NCI-H1092 (cell line): ENCODE measurements at places on chromosomes 13 and 19.

DNA sequence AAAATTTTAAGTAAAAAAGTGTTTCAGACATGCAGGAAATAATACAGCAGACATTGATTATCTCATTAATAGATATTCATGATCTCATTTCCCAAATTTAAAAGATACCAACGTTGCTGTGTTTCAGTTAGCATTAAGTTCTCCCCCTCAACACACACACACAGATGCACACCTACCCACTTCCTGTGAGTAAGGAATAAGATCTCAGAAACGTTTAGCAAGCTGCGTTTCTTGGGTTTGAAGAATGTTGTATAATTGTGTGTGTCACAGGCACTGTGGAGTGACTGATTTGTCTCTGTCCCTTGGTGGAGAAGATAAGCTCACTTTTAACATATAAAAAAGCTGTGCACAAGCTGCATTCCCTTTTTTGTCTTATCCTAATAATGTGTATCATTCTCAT lies 196.8 kb downstream of the PDS5B start:
- DNase-seq: no peak

GRCh38 chr13:27465611-27466010 lies 15.2 kb upstream of the MTIF3 start:
- DNase-seq: no peak

DNA sequence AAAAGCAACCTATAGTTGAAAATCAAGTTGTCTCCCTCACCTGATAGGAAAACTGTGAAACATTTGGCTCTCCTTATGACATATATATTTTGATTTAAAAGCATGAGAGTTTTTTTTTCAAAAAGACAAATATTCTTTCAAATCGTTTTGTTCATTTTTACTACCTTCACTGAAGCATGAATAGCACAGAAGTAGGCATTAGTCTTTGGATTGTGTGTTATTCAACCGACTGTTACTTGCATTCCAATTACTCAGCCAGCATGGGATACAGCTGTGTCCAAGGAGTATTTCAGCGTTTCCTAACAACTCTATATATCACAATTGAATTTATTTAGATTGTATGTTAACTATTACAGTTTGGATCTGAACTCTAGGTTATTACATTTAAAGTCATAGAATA lies 135.2 kb downstream of the PCDH9 start:
- DNase-seq: no peak

GRCh38 chr13:112674412-112675365 lies 15.1 kb upstream of the ATP11A start:
- DNase-seq: no peak

DNA sequence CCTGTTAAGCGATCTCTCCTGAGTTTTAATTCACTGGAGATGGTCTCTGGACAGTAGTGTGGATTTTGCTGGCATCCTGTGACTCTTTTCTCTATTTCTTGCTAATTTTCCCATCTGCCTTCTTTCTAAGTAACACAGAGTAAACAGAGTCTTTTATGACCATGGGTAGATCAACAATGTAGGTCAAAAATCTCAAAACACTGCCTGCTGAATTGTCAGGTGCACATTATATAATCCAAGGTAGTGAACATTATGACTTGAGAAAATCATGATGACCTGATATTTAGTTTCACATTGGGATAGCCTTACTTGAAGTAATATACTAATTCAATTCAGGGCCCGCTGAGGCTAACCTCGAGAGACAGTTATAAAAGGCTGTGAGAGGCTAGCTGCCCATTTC lies 180.7 kb downstream of the TDRD3 start:
- no peak for DNase-seq

- DNase-seq: no peak
Observed at GRCh38 chr19:15866636-15867035, 31.2 kb downstream of the CYP4F2 start.

DNA sequence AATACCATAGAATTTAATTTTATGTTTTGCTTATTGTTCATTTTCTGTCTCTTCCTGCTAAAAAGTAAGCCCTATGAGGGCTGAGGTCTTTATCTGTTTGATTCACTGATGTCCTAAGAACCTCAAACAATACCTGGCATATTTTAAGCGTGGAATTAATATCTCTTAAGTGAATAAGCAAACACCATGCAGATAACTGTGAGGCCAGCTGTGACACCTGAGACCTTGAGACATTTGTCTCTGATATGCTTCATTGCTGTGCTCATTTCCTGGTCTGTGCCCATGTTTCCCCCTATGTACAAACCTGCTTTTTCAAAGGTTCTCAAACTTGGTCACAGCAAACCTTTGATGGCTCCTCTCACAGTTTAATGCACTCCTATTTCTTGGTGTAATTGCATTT lies 254.6 kb downstream of the COG6 start:
- DNase-seq: no peak

- DNase-seq: no peak
Observed at GRCh38 chr19:41297628-41298347, 12.2 kb upstream of the CCDC97 start.

DNA sequence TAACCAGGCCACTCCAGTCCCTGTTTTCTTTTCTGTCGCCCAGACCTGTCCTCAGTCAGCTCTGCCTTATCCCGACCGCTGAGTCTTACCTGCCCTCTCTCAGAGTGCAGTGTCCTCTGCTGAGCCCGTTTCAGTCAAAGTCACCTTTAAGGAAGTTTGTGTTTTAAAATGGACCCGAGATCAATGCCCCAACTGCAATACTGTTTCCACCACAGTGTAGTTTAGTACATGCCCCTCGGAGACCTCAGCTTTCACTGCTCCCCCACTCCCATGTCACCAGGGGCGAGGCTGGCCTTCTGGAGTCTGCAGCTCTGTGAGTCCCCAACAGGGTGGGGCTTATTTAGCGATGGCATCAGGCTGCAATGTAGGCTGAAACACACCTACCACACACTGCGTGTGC lies 248.4 kb upstream of the TSHZ3 start:
- no peak for DNase-seq

DNA sequence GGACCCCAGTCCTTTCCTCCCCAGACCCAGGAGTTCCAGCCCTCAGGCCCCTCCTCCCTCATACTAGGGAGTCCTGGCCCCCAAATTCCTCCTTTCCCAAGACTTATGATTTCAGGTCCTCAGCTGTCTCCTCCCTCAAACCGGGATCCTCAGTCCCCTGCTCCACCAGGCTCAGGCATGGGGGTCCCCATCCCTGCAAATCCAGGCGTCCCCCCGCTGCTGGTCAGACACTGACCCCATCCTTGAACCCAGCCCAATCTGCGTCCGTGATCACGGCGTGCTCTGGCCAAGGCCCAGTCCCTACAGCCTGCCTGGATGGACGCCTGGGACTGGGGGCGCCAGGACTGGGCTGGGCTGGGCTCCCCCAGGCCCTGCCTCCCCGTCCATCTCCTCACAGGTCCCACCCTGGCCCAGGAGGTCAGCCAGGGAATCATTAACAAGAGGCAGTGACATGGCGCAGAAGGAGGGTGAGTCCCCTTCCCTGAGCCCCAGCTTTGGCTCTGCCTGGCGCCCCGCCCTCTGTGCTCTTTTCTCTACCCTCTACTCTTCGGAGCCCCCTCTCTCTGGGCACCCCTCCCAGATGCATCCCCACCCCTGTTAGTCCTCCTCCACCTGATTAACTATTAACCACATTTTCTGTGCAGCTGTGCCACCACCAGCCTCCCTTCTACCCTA lies 672 bp downstream of the HPN start:
- no peak for DNase-seq

DNA sequence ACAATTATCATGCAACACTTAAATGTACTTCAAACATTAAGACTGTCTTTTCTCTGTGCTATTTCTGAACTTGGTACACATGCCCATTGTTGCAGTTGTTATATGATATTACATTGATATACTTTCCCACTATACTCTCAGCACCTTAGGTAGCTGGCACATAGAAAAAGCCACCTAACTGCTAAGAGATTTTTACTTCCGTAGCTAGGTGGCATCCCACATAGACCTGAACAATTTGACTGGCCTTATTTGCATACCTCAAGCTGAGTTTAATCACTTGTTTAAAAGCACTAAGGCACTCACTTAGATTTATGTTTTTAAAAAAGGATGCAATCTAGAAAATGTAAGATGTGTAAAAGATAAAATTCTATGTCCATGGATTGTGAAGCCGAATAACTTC lies 194.2 kb downstream of the POU4F1 start:
- DNase-seq: no peak

DNA sequence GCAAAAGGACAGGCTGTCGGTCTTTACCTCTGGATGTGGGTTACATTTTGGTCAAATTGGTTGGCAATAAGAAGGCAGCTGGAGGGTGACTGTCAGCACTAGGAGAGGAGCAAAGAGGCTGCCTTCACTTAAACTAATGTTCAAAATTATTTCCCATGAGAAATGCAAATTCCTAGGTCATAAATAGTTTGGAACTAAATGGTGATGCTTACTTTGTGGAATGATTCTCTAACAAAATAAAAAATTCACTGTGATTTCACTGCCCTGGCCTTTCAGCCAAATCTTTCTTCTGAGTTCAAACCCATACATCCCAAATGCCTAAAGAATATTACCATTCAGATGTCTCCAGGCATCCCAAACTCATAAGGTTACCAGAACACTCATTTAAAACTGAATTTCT lies 25.0 kb upstream of the OXGR1 start:
- DNase-seq: no peak

GRCh38 chr19:46841458-46842083 lies 9.1 kb downstream of the AP2S1 start:
- DNase-seq: no peak

DNA sequence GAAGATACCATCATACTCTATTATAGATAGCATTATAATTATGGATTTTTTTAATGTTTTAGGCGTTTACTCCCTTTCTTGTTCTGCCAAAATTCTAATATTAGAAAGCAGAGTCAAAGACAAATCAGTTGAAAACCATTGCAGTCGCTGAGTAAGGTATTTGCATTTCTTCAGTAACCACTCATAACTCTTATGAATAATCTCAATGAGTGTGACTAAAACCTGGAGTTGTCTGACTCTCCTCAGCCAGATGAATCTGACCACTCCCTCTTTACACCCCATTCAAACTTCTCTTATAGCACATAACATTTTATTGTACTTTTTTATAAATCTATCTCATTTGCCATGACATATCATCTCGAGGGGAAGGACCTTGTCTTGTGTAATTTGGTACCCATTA lies 1006.5 kb downstream of the DIAPH3 start:
- DNase-seq: no peak

GRCh38 chr19:51311351-51312257 lies at the start of gene IGLON5:
IGLON5 (plus strand) TSS chr19:51311644; CDS start chr19:51311848, 204 bp downstream.
- no peak for DNase-seq

- DNase-seq: no peak
Observed at GRCh38 chr13:41811588-41812021, 149.3 kb downstream of the VWA8 start.

- no peak for DNase-seq
Observed at GRCh38 chr13:104099750-104100149, 1033.5 kb upstream of the SLC10A2 start.

DNA sequence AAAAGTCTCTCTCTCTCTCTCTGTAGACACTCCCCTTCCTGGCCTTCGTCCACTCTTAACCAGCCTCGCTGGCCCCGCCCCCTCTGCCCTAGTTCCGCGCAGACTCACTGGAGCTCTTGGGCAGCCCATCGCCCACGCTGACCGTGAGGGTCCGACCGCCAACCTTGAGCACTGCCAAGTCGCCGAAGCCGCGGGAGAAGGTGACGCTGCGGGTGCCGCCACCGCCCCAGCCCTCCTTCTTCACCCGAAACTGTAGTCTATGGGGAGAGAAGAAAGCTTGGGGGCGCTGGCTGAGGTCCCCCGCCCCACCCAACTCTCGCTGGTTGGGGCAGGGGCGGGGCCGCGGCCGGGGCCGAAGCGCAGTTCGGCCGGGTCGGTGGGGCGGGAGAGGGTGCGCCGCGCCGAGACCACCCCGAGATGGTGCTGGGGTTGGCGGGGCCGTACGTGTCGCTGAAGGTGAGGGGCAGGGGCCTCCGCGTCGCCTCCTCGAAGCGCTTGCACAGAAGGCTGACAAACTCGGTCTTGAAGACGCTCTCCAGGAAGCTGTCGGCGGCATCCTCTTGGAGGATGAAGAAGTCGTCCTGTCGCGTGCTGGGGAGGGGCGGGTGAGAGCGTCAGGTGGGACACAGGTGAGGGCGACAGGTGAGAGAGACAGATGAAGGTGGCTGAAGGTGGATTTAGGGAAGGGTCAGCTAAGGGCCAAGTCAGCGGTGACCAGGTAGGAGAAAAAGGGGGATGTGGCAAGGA lies 12.6 kb upstream of the ZNF414 start:
- peak; percentile 81 for DNase-seq
